ENCODE measurements at places on chromosomes 7 and 10.

DNA sequence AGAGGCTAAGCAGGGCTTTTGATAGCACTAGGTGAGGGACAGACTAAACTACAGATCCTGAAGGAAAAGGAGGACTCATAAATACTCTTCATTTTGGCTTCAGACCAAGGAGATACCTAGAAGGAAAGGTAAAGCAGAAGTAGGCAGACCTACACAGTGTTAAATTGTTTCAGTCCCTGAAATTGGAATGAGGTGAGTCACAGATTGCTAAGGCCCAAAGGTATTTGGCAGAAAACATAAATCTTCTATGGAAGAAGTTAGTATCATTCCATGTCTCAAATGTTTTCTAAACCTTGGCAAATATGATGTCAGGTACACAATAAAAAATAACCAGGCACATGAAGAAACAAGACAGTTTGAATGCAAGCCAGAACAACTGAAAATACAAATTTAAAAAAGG is 30.0 kb downstream of the MTERF1 start:
- no peak for DNase-seq

- no peak for DNase-seq
These were observed 13.0 kb upstream of the CYREN start for GRCh38 chr7:135183478-135183877.

- no peak for DNase-seq
These were observed 74.2 kb downstream of the MAD1L1 start for GRCh38 chr7:2158331-2159175.

- DNase-seq: peak; percentile 7
These were observed 285.0 kb upstream of the HABP2 start for GRCh38 chr10:113267619-113268562.

- DNase-seq: no peak
These were observed 271.9 kb upstream of the DGKB start for GRCh38 chr7:15174485-15174884.

GRCh38 chr7:1977876-1978441 is 254.8 kb downstream of the MAD1L1 start:
- DNase-seq: no peak

GRCh38 chr7:129103561-129104324 is 40.8 kb upstream of the TSPAN33 start:
- DNase-seq: no peak

DNA sequence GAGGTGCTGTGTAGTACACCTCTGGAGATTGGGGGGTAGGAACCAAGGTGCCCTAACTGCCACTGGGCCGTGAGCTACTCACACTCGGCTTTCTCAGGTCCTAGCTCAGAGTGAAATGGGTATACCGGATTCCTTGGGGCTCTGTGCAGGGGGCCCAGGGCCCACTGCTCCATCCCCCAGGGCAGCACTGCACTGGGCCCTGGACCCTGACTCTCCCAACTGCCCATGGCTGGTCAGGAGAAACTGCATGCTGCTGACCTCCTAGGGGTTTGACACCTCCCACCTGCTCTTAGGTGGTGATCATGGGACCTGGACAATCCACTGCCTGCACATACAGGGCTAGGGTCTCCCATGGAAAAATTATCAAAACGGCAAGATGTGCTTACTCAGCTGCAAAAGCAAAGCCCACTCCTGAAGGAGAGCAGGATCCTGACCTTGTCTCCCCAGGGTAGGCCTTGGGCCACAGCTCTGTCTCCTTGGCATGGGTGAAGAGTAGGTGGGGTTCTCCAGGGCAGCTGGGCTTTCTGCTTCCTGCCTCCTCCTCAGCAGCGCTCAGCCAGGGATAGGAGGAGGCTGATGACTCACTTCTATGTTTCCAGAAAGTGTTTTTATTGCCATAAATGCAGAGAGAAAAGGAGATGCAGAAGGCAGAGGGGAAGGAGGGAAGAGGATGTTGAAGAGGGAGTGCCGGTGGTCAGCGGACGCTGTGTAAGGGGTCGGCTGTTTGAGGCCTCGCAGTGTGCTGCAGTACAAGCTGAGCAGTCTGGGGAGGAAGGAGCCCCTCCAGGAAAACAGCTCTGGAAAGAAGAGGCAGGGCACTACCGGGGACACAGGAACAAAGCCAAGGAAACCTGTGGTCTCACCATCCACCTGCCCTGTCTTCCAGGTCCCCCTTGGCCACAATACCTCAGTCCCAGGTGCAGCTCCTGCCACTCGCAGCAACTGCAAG is 107.8 kb downstream of the ARHGAP22 start:
- peak; percentile 57 for DNase-seq

- DNase-seq: no peak
These were observed 231.8 kb downstream of the KCNMA1 start for GRCh38 chr10:77405771-77406241.

- DNase-seq: no peak
These were observed 21.1 kb downstream of the UNCX start for GRCh38 chr7:1253681-1254181.

GRCh38 chr7:94135180-94135579 is 131.0 kb upstream of the BET1 start:
- DNase-seq: no peak

GRCh38 chr7:38855386-38855785 is 53.6 kb downstream of the VPS41 start:
- DNase-seq: no peak

DNA sequence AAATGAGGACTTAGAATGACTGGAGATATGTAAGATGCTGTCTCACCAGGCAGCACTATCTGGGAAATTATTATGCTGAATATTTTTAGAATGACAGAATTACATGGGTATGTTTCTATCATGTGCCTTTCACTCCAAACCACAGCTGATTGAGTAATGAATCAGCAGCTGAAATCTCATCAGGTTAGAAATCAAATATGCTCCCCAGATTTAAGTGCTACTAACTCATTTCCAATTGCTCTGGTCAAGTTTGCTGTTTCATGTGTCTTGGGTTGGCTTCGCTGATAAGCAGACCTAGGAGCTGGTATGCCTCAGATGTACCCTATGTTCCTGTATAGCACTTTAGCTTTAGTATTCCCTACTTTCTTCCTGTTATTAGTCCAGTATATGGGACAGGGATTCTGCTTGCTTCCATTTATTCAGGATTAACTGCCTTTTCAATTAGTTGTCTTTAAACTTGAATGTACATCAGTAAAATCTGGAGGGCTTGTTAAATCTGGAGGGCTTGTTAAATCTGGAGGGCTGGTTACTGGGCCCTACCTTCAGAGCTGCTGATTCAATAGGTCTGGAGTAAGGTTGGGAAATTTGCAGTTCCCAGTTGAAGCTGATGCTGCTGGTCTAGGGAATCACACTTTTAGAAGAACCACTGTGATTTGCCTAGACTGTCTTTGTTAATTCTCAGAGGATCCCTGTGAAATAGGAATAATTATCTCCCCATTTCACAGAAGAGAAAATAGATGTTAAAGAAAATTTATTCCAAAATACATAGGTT is 172.9 kb downstream of the DKK1 start:
- DNase-seq: peak; percentile 81

- DNase-seq: no peak
These were observed 5.5 kb downstream of the ZP3 start for GRCh38 chr7:76430211-76430610.

DNA sequence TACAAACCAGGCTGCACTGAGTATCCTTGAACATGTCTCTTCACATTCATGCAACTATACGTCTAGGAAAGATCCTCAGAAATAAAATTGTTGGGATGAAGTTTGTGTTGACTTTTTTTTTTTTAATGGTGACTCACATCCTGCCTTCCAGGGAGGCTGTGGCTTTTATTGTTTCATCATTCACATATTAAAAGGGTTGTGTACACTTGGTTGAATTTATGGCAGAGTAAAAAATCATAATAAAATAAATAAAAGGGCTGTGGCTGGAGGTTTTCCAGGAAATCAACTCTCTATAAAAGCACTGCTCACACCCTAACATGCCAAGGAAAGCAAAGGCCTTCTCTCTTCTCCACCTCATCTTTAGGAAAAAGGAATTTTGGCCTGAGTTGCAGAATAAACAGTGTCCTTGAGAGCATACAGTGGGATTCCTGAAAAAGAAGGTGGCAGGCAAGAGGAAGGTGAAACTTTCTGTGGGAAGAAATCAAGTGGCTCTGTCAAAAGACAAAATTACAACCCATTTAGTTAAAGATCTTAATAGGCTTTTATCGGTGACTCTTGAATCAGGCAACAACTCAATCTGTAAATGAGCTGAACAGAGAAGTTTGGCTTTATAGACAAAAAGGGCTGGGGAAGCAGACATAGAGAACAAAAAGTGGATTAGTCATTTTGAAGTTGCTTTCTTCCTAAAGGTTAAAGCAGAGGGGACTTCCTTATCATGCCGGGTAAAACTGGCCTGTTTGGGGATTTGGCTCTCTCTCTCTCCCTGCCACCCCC is 41.6 kb upstream of the FHIP2A start:
- DNase-seq: peak; percentile 80

DNA sequence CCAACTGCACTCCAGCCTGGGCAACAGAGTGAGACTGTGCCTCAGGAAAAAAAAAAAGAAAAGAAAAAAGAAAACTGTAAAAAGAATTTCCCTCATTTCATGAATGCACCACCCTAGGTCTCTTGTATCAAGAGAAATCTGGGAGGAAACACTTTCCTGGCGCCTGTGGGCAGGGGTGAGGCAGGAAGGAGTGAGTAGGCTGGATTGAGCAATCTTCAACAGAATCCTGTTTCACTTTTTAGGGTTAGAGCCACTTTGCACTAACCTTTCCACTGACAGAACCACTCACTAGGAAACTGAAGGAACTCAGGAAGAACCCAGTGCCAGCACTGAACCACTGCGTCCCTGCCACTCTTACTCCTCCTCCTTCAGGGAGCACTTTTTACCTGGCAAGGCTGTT is 282.1 kb downstream of the CCDC3 start:
- peak; percentile 63 for DNase-seq

- DNase-seq: no peak
These were observed 125.2 kb downstream of the UBE2H start for GRCh38 chr7:129827467-129827990.

DNA sequence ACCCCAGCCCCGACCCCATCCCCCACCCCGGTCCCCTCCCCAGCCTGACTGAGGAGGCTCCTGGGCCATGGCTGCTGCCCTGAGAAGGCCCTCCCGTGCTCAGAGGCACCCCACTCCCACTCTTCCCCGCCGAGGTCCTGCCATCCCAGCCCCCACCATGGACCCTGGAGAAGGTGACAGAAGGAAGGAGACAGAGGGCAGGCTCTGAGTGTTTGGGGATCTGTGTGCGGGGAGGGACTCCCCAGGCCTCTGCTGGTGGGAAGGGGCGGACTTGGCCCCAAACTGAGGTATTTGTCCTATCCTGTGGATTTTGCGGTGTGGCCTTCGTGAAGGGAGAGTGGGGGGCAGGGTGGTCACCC is 53.4 kb downstream of the PWWP2B start:
- DNase-seq: no peak

DNA sequence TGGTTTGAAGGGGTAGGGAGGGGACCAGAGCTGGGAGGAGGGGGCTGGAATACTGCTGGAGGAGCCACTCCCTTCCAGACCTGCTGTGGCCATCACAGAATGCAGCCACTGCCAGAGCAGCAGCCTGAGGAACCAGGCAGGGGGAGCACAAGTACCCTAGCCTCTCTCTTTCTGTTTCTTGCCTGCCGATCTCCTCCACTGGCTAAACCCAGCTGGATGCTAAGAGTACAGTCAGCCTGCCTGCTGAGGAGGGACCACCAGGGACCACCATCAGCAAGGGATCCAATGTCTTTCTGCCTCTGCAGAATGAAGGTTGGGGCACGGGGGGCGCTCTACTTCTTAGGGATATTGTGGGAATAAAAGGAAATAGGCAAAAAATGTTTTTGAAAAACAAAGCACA is 4.7 kb downstream of the BLVRA start:
- DNase-seq: no peak

DNA sequence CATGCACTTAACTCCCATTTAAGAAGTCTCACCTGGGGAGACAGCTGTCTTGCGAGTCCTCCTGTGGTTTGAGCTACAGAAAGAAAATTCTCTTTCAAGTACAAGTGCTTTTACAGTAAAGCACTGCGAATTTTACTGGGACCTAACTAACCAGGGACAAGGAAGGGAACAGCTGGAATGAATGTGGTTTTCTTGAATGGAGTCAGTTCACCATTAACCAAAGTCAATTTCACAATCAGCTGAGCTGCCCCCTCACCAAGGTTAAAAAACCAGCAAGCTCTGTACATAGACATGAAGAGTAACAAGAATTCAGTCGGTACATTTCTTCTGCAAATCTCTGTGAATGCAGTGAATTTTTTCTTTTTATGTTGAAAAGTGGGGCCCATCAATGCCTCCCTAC is 56.3 kb downstream of the GFRA1 start:
- no peak for DNase-seq

DNA sequence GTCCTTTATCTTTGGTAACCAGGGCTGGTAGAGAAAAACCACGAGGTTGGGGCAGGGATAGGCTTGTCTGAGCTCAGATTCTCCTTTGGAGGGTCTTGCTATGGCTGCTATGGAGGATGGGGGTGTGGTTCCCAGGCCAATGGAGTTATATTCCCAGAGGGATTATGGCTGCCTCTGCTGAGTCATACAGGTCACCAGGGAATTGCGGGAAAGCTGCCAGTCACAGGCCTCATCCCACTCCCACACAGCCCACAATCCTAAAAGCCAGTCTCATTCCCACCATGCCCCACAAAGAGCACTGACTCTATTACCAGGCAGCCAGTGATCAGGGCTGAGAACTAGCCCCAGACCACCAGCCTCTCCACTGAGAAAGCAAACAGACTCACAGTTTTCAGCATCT is 316.6 kb upstream of the TMEM229A start:
- no peak for DNase-seq

DNA sequence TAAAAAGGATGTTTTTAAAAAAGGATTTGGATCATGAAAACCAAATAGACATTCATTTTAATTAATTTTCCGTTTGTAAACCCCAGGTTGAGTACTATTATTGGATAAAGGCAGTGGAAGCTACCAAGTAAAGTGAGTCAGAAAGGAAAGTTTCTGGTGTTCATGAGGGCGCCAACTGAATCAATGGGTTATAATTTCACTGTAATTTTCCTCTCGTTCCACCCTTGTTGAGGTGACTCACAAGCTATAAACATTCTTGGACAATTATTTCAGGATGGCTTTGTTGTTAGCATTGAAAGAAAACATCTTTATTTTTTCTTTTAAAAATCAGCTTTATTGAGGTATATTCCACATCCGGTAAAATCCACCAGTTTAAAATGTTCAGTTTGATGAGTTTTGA is 5.1 kb upstream of the FAM133B start:
- DNase-seq: peak; percentile 68

DNA sequence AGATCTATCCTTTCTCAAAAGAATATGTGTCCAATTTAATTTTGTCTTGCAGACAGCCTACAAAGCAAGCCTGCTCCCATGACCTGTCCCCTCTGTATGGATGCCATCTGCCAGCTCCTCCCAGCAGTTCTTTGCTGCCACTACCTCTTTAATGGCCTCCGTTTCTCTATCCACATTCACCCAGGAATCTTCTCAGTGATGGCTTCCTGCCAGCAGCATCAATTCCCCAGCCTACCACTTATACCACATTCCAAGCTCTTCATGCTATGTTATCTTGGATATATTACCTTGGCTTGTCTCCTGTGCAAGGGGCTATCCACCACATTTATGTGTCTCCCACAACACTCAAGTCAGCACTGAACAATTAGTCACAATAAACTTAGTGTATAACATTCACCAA is 133.2 kb downstream of the VPS50 start:
- DNase-seq: no peak
